AG04450 (cell line): ENCODE measurements at places on chromosomes 1 and 21.

DNA sequence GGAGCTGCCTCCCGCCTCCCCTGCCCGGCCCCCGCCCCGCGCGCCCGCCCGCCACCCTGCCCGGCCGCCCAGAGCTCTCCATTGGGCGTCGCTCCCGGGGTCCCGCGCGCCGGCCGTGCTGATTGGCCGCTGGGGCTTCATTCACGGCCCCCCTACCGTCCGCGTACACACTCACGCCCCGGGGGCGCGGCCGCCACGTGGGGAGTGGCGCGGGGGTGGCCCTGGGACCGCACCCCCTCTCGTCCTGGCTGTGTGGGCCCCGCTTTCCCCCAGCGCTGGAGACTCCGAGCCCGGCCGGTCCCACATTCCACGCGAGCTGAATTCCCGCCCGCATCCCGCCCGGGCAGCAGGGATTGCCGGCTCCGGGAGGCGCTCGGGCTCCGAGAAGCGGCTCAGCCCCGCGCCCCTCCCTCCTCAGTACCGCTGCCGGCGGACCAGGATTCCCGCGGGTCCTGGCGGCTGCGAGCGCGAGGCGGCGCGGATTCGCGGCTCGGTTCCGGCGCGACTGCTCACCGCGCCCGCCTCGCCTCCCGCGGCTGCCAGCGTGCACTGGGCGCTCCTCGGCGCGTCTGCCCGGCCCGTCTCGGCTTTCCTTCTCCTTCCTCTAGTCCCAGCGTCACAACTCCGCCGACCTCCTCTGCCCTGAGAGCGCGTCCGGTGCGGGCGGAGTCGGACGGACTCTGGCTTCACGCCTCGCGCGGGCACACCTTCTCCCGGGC lies 450 bp upstream of the POU3F1 start:
- DNase-seq, result no peak

GRCh38 chr1:68401506-68401905 lies 48.2 kb downstream of the RPE65 start:
- DNase-seq, result no peak

DNA sequence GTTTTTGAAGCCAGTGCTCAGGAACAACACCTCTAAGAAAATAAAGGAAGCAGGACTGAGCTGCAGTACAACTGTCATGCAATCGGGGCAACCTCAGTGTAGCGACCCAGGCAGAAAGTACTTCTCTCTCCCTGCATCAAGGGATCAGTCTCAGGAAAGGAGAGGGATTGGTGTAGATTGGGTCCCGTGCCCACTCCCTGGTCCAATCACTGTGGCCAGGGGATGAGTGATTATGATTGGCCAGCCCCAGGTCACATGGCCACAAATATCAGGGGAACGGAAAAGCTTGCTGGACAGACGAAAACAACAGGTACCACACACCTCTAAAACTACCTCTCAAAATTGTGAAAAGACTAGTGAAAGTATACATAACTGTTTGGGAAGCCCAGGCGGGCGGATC lies 136.2 kb upstream of the F3 start:
- no peak for DNase-seq

DNA sequence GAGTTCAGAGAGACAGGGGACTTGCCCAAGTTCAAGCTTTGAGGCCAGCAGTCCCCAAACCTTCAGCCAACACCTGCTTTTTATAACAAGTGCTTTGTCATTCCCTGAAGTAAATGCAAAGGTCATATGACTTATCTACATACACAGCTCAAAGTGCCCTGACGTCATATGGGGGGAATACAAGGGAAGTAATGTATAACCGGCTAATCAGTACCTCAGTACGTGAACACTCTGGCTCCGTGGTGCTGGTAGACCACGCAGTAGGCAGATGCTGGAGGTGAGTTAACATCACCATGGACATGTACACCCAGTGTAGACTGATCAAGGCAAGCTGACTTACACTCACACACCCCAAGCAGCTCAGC lies 60.0 kb downstream of the BACE2 start:
- DNase-seq, result no peak

DNA sequence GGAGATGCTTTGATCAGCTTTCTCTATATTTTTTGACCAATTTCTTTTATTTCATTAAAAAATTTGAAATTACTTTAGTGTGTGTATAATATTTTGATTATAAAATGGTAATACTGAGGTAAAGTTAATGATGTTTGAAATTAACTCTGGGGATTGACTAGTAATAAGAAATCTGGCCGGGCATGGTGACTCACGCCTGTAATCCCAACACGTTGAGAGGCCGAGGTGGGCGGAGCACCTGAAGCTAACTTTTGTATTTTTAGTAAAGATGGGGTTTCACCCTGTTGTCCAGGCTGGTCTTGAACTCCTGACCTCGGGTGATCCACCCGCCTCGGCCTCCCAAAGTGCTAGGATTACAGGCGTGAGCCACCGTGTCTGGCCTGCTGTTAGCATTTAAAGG lies 17.5 kb downstream of the SCP2 start:
- no peak for DNase-seq

DNA sequence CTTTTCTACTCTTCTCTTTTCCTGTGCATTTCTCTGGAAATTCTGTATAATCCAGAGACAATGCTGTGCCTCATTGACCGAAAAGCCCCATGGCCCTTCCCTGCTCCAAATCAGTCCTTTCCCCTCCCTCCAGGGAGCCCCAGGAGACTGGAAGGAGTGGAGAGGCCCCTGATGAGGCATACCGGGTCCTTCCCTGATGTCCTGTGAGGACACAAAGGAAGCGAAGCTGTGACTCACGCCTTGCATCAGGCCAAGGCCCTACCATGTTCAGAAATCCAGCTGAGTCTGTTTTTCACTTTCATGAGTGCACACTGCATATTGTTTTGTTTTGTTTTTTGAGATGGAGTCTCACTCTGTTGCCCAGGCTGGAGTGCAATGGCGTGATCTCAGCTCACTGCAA lies 38.7 kb upstream of the BECN2 start:
- no peak for DNase-seq
